ENCODE measurements at places on chromosomes 7 and 10.
A peak's percentile ranks its signal among the peaks of the same experiment; 100 is the strongest.

DNA sequence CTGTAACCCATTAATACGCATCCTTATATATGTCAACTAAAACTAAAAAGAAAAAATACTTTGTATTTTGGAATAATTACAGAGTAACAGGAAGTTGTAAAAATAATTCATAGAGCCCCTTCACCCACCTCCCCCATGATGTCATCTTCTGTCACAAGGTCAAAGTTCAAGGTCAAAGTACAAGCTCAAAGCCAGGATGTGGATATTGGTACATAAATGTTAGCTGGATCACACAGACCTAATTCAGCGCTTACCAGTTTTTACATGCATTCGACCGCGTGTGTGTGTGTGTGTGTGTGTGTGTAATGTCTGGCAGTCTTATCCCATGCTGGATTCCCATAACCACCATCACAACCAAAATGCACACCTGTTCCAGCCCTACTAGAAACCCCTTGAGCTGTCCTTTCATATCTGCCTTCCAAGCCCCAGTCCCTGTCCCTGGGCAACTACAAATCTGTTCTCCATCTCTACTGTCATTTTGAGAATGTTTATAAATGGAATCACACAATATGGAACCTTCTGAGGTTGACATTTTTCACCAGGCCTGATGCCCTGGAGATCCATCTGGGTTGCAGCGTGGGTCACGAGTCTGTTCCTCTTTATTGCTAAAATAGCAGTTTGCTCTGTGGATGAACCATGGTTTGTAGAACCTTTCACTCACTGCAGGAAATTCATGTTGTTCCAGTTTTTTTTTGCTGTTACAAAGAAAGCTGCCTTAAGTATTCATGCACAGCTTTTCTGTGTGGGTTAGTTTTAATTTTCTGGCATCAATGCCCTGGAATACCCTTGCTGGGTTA, 153.6 kb upstream of the PITRM1 start:
- no peak for DNase-seq

DNA sequence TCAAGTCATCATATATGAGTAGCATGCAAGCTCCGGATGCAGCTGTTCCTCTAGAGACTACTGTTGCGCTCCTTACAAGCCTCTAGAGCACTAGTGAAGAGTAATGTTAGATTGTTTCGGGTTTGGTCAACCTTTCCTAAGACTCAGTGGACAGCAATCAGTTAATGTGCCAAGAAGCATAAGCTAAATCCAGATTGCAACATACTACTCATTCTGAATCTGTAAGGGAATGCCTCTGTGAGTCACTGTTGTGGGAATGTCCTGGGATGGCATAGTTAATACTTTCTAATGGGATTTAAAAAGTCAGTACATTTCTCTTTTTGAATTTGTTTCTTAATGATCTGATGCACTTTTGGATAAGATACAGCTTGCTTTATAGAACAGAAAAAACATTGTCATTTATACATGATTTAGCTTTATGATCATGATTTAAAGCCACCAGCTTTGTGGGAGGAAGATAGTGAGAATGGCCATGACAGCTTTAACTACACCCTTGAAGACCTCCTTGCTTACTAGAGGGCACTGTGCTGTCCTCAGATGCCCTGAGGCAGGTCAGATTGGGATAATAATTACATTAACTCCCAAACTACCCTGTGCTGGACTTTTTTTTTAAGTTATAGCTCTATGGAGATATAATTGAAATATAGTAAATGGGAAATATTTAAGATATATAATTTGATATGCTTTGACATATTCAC, 138.4 kb downstream of the SDK1 start:
- peak; percentile 63 for DNase-seq

- peak; percentile 78 for DNase-seq
Measured at GRCh38 chr7:86469680-86470295, 173.9 kb upstream of the GRM3 start.

GRCh38 chr10:30645340-30645827, 15.8 kb upstream of the LYZL2 start:
- peak; percentile 34 for DNase-seq

GRCh38 chr7:130789436-130789835, 55.4 kb upstream of the KLF14 start:
- no peak for DNase-seq

- DNase-seq, result peak; percentile 61
Measured at GRCh38 chr10:68082872-68083271, 7.8 kb upstream of the HERC4 start.

DNA sequence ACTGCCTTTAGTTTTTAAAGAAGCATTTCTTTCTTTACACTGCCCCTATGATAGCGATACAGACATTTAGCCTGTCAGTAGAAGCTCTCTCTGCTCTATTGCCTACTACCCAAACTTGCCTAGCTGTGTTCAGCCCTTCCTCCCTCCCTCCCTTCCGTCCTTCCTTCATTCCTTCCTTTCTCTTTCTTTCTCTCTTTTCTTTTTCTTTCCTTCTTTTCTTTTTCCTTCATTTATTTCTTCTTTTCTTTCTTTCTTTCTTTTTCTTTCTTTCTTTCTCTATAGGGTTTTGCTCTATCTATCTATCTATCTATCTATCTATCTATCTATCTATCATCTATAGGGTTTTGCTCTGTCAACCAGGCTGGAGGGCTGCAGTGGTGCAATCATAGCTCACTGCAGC, 7.1 kb upstream of the ZNF212 start:
- no peak for DNase-seq

DNA sequence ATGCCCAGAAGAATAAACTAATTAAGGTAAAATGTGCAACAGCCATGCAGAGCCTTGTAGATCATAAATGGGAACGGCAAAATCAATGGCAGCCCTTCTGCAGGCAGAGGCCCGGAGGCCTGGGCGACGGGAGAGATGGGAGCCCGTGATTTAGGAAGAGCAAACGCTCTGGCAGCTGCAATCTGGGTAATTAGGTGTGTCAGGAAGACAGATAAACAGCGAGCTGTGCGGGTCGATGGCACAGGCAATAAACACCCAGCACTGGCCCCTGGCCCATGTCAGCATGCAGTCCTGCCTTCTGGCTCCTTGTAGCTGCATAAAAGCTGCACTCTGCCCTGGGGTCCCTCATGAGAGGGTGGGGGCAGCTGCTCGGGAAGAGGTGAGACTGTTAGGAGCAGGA, 78.0 kb downstream of the GOLGA7B start:
- DNase-seq, result no peak

DNA sequence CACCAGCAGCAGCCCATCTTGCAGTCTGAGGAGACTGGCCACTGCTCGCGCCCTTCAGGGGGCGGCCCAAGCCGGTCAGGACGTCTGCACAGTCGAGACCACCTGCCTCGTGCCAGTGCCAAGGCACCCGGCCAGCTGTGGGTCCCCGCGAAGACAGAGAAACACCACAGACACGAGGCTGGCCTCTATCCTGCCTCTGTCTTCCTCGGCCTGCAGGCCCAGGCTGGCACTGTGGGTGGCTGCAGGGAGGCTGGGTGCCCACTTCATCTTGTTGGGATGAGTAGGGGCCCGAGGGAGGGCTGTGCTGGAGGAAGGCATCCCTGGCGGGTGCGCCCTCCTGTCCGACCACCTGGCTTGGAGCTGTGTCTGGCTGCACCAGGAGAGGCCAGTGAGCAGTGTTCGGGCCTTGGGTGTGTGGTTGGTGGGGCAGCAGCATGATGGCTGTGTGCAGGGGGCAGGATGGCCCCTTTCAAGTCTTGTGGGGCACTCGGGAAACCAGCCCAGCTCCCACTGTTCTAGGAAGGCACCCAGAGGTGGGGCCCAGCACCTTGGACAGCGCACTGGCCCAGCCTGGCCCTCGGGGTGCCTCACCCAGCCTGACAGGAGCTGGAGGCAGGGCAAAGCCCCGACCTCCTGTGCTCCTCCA, 7.3 kb downstream of the DPYSL4 start:
- no peak for DNase-seq

- DNase-seq, result no peak
Measured at GRCh38 chr10:96896884-96897589, 64.9 kb downstream of the LCOR start.

- DNase-seq, result peak; percentile 2
Measured at GRCh38 chr10:115572740-115573455, 479.7 kb downstream of the ATRNL1 start.

DNA sequence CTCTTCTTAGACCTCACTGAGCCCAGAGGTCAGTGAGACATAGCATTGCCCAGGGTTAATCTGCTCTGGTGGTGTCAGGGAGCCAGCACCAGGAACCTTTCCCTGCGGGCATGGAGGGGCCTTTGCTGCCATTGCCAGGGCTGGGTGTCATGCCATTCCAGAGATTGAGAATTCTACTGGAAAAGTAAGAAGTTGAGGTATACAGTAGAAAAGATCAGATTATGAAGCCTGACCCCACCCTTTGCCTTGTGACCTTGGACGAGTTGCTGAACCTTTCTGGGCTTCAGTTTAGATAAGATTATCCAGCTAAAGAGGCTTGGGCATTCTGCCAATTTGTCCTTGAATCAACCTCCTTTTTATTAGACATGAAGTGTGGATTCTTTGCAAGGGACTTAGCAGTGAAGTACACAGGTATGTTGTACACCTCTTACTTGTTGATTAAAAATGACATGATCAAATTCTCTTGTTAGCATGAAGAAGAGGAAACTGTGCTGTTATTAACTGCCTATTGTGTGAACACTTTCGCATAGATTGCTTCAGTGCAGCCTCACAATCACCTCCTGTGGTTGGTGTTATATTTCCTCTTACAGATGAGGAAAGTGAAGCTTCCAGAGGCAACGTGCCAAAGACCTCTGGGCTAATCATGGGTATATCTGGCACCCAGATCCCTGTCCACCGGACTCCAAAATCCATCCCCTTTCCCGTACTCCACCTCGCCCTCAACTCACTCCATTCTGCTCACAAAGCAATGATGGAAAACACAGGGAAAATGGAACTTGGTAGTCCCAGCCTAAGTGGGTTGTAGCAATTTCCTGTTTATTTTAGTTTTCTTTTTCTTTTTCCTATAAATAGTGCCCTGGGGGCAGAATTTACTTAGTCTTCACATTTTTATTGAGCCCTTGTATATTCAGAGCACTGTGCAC, 151.3 kb downstream of the CAMK1D start:
- DNase-seq, result no peak

DNA sequence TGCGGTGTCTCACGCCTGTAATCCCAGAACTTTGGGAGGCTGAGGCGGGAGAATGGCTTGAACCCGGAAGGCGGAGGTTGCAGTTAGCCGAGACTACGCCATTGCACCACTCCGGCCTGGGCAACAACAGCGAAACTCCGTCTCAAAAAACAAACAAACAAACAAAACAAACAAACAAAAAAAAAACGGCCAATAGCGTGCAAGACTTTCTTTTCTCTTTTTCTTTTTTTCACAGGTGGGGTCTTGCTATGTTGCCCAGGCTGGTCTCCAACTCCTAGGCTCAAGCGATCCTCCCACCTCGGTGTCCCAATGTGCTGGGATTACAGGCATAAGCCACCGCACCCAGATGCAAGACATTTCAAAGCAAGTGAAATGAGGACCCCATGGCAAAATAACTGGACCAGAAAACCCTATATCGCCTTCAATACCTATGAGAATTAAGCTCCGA, 1.6 kb downstream of the PSAP start:
- no peak for DNase-seq

DNA sequence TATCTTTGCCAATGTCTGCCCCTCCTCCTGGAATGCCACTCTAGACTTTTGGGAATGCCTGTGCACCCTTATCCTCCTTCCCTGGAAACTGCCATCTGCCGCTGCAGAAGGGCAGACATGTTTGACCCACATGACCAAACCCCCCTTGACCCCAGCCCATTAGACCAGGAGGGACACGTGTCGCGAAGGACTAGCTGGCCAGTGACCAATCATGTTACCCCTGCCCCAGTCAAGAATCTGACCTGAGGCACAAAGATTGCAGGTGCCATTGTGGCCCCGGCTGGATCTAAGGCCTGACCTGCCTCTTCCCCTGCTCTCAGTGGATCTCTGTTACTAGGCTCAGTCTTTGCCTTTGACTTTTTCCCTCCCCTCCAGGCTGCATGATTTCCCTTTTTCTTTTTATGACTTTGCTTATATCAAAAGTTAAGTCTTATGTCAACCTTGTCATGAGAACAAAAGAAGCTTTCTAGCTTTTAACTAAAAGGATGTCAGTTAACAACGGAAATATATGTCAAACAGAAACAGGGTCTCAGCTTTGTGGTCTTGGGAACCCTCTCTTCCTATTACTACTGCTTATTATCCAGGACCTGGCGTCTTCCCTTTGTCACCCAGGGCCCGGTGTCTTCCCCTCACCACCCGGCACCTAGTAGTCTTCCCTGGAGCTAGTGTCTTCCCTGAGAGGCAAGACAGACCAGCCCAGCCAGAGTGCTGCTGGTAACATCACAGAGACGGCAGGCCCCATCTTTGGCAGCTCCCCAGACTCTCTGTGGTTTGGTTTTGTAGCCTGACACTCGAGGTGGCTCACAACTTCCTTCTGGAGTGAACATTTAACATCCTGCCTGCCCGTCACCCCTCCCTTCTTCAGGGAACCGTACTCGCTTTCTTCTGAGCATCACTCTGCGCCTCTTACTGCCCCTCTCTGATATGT, 24.4 kb upstream of the PPIF start:
- DNase-seq, result no peak

- DNase-seq, result no peak
Measured at GRCh38 chr10:17178006-17178405, 23.5 kb downstream of the TRDMT1 start.

DNA sequence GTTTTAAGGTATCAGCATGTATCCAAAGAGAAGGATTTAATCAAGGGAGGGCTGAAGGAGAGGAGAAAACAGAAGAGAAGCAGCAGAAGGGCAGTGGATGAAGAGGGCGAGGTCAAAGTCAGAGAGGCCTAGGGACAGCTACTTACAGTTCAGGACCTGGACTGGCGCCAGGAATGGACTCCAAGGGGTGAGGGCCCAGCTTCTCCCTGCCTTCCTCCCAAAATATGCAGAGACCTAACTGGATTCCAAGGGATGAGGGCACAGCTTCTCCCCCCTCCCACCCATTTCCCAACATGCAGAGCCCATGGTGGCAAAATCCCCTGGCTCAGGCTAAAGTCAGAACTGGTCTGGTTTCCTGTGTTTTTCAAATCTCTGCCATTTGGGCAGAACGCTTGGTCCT, 3.4 kb upstream of the TCF7L2 start:
- no peak for DNase-seq

GRCh38 chr7:80779456-80779855, 139.4 kb downstream of the SEMA3C start:
- DNase-seq, result no peak

DNA sequence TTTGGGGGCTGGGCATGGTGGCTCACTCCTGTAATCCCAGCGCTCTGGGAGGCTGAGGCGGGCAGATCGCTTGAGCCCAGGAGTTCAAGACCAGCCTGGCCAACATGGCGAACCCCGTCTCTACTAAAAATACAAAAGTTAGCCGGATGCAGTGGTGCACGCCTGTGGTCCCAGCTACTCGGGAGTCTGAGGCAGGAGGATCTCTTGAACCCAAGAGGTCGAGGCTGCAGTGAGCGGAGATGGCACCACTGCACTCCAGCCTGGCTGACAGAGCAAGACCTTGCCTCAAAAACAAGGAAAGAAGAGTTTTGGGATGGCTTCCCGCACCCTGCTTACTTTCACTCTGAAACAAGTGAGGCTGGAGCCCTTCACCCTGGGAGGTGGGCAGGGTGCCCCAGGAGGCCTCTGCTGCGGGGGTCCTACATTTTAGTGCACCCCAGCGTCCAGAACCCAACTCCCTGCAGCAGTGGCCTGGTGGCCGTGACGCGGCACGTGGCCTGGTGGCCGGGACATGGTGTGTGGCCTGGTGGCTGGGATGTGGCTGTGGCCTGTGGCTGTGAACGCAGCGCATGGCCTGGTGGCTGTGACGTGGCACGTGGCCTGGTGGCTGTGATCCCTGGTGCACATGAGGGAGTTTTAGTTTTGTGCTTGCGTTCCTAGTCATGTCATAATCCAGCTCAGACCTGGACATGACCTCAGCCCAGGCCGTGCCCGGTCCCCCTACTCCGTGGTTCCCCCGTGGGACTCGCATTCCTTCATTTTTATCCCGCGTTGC, 9.3 kb downstream of the KNDC1 start:
- DNase-seq, result no peak
